ENCODE measurements at places on chromosomes 4 and X. TPM values are rescaled to one million over a fixed set of nuclear protein-coding genes. Genes with fewer than 3 reads are reported as not detected.

DNA sequence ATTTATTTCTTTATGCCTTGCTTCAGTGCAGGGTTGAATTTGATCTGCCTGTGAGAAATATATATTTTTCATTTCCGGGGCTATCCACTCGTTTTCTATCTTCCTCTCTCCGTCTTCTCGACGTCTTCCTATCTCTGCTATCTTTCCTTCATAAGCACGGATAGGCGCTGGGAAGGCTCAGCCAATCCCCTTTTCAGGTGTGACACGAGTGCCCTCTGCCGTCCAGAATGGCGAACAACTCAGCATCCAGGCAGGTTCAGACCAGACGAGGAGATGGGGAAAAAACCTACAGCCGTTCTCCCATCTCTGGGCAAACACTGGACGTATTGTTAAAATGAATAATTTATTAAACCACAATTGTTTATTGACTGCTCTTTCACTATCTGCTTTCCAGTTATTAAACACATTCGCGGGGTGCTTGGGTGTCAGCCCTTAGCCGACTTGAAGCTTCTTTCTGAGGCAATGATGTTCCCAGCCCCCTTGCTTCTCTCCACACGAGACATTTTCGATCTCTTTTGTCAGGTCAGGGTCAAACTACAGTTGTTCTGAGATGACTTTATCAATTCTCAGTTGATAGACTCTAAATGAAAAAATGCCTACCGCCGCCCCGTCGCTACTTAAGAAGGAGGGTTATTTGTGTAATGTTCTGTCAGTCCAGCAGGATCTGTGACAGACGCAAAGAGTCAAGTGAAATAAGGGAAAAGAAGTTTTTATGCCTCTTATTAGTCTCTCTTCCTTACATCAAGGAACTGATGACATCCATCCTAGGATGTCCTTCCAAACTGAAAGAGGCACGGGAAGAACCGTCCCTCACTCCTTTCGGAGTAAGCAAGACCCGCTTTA, 96.3 kb upstream of the NOCT start:
- no peaks in the 10 kb centered on the region for H3K36me3 ChIP-seq
- DNase-seq = peak; percentile 73
- peaks cover 8% of the 10 kb centered on the region for H3K4me1 ChIP-seq
- no peaks in the 10 kb centered on the region for H3K27me3 ChIP-seq
- H3K27ac ChIP-seq = no peak overlapping the region

GRCh38 chr4:127548990-127549925, 83.5 kb upstream of the INTU start:
- no peaks in the 10 kb centered on the region for H3K27me3 ChIP-seq
- no peaks in the 10 kb centered on the region for H3K4me1 ChIP-seq
- H3K27ac ChIP-seq = no peak overlapping the region
- no peak overlapping the region for H3K4me3 ChIP-seq
- no peak for DNase-seq
- no peaks in the 10 kb centered on the region for H3K36me3 ChIP-seq

DNA sequence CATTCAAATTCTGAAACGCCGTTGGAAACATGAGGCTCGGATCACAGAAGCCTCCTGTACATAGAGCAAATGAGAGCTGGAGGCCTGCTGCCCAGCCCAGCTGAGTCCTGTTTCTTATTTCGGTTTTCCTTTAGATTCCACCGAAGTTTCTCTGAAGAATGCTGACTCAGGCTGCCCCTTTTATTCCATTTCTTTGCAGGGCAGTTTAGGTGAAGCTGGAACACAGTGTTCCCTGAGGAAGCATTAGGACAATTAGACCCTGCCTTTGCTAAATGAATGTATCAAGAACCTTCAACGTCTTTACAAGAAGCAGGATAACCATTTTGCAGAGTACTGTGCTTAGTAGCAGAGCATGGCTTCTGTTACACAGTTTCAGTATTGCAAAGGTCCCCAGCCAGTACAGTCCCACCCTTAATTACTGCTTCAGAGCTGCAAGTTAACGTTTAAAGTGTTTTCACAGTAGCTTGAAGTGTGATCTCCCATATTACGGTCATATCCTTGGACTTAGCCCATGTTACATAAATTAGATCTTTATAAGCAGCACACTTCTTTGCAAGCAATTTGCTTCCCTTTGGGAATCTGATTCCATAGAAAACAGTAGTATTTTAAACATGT, 117.0 kb downstream of the TBL1X start:
- H3K36me3 ChIP-seq = no peaks in the 10 kb centered on the region
- DNase-seq = no peak
- H3K4me1 ChIP-seq = no peaks in the 10 kb centered on the region

DNA sequence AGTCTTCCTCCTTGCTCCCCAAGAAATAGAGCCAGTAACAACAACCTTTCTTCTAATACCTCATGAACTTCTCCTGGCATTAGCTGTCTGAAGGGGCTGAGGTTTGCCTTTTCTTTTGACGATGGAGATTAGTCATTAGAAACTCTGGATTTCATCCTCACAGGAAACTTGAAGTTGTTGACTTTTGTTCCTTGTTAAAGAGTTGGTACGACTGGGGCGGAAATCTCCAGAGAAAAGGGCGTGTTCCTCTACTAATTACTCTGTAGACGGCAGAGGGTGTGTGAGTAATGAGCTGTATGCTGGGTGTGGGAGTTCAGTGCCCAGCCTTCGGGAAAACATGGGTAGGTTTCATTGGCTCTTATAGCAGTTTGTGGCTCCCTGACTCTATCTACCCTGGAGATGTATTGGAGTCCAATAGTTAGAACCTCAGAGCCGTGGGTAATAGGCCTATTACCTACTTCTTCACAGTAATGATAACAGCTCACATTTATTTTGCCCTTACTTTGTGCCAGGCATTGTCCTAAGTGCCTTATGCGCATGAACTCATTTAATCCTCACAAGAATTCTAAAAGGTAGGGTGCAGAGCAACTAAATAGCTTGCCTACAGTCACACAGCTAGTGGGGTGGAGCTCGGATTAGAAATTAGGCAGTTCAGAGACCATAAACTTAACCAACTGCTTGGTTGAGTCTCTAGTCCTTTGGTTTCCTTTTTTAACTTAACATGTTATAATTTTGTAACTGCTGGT, 23.4 kb downstream of the TMEM164 start:
- no peak overlapping the region for H3K4me3 ChIP-seq
- H3K36me3 ChIP-seq = no peaks in the 10 kb centered on the region
- no peak for DNase-seq

SASH3 gene
- 1.7 TPM for total RNA-seq

USP17L21 gene
- not detected for total RNA-seq

UBE2K gene
- total RNA-seq = 25.2 TPM

ZFP92 gene
- 2.1 TPM for total RNA-seq
